Calu3 (cell line): ENCODE measurements at places on chromosomes 1 and 21. TPM values are rescaled to one million over a fixed set of nuclear protein-coding genes. Genes with fewer than 3 reads are reported as not detected.

- no peak overlapping the region for H3K4me3 ChIP-seq
- no peaks in the 10 kb centered on the region for H3K27me3 ChIP-seq
- peaks cover 20% of the 10 kb centered on the region for H3K4me1 ChIP-seq
- H3K27ac ChIP-seq = no peak overlapping the region
Observed at GRCh38 chr1:56547977-56548376, 31.4 kb downstream of the PLPP3 start.

GRCh38 chr1:107434361-107434693, 293.5 kb downstream of the NTNG1 start:
- H3K27ac ChIP-seq = no peak overlapping the region
- H3K27me3 ChIP-seq = no peaks in the 10 kb centered on the region
- DNase-seq = no peak
- H3K36me3 ChIP-seq = no peaks in the 10 kb centered on the region
- peaks cover 8% of the 10 kb centered on the region for H3K4me1 ChIP-seq

Gene COG2
- total RNA-seq = 55.0 and 59.2 TPM in 2 replicates

DNA sequence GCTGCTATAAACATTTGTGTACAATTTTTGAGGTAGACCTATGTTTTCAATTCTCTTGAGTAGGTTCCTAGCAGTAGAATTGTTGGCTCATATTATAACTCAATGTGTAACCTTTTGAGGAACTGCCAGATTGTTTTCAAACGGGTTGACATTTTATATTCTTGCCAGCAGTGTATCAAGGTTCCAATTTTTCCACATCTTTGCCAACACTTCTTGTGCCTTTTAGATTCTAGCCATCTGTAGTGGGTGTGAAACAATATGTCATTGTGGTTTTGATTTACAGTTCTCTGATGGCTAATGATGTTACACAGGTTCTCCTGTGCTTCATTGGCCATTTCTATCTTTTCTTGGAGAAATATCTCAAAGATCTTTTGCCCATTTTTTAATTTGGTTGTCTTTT, 36.4 kb downstream of the MAP3K7CL start:
- peak overlapping the region; percentile 19 for H3K27ac ChIP-seq
- H3K4me3 ChIP-seq = no peak overlapping the region
- no peak for DNase-seq
- H3K27me3 ChIP-seq = no peaks in the 10 kb centered on the region
- H3K4me1 ChIP-seq = peaks cover 43% of the 10 kb centered on the region

DNA sequence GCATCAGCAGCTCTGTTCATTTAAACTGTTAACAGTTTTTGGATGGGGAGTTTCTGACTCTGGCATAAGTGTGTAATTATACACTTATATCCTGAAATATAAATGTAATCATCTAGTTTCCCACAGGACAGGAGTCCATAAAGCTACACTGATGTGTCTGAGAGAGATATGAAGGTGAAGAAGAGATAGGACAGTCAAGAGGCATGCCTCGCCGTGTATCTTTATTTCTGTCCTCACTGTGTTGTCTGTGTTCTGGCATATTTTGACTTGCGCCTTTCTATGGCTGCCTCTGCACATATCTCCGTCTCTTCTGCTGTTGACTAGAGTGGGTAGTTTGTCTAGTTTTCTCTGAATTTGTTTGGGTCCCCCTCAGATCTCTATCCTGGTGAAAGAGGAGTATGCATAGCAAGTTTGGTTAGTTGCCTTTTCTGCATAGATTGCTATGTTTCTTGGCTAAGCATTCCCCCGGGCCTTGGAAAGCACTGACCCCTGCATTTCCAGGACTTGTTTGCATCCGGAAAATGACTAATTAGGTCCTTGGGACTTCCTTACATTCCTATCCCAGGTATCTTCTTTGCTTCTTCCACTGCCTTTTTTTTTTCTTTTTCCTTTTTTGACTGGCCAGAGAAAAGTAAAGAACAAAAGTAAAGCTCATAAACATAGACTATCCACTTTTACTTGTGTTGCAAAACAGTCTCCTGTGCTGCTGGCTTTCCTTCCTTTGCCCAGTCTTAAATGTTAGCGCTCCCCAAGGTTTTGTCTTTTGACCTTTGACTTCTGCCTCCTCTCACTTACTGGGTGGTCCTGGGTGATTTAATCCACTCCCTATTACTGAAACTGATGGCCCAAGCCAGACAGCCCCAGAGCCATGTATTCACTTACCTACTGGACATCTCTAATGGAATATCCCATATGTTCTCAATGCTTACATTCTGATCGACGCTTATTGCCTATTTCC, 27.6 kb upstream of the CNN3 start:
- no peak for DNase-seq
- H3K27me3 ChIP-seq = no peaks in the 10 kb centered on the region
- H3K4me1 ChIP-seq = peaks cover 15% of the 10 kb centered on the region
- H3K27ac ChIP-seq = no peak overlapping the region

DNA sequence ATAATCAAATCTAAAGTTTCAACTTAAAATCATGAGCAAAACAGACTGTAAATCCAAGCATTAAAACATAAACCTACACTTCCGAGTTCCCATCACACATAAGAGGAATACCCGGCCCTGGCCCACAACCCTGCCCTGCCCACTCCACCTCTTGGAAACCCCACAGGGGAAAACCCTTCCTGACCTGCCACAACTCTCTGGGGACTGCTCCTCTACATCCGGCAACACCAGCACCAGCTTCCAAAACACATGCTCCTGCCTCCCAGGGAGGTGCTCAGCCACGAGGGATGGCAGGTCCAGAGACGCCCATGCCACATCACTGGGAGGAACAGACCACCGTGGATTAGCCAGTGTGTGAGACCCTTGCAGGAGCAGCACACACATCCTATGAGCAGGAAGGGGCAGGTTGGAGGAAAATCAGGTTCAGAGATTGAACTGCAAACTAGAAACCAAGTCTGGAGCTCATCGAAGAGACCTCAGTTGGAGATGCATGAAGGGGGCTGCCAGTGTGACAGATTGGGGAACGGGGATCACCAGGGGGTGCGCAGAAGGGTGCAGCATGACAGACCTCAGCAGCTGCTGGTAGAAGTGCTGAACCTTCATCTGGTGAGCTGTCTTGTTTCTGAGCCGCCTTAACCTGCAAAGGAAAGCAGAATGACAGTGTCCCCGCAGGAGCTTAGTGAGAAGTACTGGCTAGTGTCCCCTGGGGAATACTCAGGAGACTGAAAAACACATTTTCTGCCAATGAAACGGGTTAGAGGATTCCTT, 25.8 kb upstream of the LSS start:
- H3K4me1 ChIP-seq = no peaks in the 10 kb centered on the region
- no peak overlapping the region for H3K27ac ChIP-seq
- H3K36me3 ChIP-seq = peaks cover 56% of the 10 kb centered on the region

Gene THEM5
- not detected in 2 replicates for total RNA-seq
